ENCODE measurements at places on chromosomes 6 and 20.

DNA sequence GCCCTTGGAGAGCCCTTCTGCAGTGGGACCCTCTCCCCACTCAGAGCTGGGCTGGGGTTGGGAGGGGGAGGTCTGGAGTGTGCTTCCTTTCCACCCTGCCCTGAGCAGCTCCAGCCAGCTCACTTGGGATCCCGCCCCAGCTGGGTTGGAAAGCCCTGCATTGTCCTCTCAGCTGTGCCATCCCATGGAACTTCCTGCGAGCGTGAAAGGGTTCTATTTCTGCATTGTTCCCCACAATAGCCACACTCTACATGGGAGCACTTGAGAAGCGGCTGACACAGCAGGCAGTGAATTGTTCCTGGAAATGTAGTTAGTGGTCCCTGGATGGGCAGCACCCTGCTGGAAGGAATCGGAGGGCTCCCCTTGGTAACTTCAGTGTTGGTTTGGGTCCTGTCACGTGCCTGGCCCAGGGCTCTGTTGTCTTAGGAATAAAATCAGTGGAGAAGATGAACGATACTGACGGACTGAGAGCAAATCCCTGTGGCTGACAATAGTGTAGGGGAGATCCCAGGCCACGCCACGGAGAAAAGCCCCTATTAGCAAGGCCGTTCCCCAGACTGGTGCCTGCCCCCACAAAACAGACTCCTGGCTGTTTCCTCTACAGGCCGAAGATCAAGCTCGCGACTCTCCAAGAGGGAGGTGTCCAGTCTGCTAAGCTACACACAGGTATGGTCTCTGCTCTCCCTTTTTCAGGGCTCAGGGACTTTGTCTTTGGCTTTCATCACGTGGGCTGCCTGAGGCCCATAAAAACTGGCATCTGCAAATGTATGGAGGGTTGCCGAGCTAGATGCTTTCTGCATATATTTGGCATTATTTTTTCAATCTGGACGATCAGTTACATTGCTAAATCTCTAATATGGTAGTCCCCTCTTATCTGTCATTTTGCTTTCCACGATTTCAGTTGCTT is 18.8 kb downstream of the DNMT3B start:
- DNase-seq, result no peak

GRCh38 chr20:19605786-19606485 is 152.1 kb upstream of the RIN2 start:
- no peak for DNase-seq

DNA sequence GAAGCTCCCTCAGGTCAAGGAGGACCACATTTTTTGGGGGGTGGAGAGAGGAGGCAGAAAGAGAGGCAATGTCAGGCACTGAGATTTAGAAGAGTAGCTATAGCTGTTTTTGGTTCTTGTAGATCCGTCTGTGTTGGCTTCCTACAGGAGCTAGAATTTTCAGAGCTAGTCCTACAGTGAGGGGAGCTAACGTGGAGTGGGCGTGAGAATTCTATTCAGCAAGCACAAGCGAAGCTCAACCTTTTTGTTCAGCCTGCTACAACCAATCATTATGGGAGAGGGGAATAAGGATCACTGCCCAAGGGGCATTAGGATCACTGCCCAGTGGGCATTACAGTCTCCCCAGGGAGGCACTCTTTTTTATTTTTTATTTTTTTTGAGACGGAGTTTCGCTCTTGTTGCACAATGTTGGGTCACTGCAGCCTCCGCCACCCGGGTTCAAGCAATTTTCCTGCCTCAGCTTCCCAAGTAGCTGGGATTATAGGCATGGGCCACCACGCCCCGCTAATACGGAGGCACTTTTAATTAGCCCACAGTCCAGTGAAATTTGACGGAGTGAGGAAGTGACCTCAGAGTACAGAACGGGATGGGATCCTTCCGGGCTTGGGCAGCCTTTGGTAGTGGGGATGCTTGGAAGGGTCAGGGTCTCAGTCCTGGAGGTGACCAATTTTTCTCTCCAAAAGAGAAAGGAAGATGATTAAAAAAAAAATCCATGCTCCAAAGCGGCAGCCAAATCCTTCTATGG is 1.1 kb upstream of the PANK2 start:
- no peak for DNase-seq

DNA sequence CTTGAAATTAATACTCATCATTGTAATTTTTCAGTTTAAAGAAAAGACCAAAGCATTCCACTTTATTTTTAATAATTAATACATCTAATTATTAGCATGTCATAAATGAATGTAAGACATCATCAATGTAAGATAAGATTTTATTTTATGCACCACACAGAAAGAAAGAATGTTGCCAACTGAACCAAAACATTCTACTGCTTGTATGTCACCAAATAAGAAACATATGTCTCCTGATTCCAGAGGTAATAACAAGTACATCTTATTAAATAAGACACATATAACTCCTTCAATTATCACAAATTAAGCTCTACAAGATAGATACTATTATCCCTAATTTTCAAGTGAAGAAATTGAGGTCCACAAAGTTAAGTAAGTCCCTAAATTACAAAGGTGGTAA is 189.5 kb downstream of the GMDS start:
- DNase-seq, result no peak

- no peak for DNase-seq
Measured at GRCh38 chr6:124400261-124400999, 561.8 kb upstream of the RNF217 start.

GRCh38 chr20:24981790-24982189 is 10.8 kb downstream of the APMAP start:
- no peak for DNase-seq
